PC-9 (cell line): ENCODE measurements at places on chromosomes 6 and 20. TPM values are rescaled to one million over a fixed set of nuclear protein-coding genes. Genes with fewer than 3 reads are reported as not detected.

DNA sequence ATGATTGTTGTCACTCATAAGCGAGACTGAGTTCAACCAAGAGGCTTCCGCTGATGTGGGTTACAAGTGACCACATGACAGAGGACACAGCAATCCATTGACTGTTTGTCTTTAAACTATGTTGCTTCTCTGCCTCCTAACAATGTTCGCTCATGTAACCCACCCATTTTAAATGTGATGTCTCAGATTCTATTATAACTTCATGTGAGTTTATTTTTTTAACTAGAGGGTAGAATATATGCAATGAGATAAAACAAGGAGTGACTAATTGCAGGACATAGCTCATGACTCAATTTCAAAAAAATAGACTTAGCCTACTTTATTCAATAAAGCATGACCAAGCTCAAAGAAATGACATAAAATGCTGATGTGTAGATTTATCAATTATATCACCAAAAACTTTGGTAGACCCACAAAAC lies 119.2 kb upstream of the SASH1 start:
- DNase-seq, result peak; percentile 49

The DAAM2 gene
- total RNA-seq, result not detected in 2 replicates

DNA sequence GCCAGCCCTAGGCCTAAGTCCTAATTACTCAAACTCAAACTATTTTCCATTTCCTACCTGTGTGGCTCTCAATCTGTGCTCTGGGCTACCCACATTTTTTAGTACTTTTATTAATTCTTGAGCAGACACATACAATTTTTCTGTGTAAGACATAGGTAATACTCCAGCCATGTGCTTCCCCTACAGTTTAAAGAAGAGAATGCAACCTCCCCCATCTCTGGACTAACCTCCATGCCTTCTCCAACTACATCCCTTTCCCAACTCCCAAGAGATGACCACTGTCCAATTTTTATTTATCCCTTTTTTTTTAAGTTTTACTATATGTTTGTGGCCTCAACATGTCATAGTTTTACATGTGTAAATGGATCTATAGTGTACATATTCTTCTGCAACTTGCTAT lies 5.8 kb downstream of the HMGN4 start:
- no peak for DNase-seq

The KATNA1 gene
- total RNA-seq, result 12.4 and 16.1 TPM in 2 replicates

The MSH5 gene
- total RNA-seq, result 50.0 and 68.8 TPM in 2 replicates
